ENCODE measurements at places on chromosomes 5 and 9.

DNA sequence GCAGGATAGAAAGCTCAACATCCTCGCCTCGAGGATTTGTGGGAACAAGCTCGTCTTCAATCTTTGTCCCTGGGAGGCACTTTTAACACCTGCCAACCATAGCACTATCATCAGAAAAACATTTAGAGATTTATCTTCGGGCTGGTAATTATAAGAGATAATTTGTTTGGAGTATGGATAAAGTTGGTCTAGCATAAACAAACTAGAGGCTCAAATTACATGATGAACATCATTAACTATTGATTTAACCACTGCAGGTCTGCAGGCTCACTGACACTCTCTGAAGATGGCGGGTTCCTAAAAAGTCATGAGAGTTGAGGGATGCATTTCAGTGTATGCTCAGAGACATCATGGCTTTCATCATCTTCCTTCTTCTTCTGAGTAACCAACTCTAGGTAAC, 25.8 kb upstream of the PCA3 start:
- peak; percentile 74 for DNase-seq

DNA sequence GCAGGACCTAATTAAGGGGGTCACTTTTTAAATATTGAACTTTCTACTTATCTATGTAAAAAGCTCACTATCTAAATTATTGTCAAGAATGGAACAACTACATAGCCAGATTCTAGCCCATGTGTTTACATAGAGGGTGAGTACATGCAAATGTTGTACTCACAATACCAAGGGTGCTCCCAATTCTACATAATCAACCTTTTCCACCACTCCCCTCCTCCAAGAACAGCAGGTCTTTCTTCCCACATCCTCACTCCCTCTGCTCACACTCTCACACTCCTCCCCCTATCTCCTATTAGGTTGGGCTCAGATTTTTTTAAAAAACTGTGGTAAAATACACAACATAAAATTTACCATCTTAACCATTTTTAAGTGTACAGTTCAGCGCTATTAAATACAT, 325.4 kb downstream of the ARL15 start:
- DNase-seq = no peak

- DNase-seq = no peak
These were observed 1045.4 kb downstream of the DTWD2 start for GRCh38 chr5:117942861-117943519.

DNA sequence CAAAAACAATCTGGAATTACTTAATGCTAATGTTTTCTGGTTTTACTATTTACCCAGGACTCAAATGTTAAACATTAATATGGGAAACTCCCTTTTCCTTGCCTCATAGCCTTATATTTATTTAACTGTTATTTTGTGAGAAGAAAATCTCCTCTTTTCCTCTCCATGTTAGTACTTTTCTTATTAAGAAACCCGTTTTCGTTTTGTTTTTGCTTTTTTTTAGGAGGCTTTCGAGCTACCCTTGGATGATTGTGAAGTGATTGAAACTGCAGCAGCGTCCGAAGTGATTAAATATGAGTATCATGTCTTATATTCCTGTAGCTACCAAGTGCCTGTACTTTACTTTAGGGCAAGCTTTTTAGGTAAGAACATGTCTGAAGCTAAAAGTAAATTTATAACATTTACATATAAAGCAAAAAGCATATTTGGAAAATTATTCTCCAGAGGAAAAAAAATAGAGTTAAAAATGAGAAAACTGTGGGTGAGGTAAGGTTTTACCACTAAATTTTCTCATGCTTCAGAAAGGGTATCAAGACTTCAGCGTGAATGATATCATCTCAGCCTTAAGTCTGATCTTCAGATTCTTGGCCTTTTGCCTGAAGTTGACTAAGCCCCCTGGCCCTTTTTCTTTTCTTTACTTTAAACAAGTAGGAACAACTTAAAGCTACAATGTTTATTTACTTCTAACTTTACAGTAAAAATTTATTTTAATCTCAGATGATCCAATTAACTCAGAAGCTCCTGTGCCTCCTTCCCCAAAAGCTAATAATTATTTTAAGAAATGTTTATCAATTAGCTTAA, 113.8 kb downstream of the RPS23 start:
- no peak for DNase-seq

All from NCI-H1417 (cell line).